H1 (cell line): ENCODE measurements at places on chromosomes 2 and 18. TPM values are rescaled to one million over a fixed set of nuclear protein-coding genes. Genes with fewer than 3 reads are reported as not detected.

GRCh38 chr2:165623783-165624469 is 154.4 kb downstream of the CSRNP3 start:
- DNase-seq, result no peak

GRCh38 chr2:70967189-70967588 is 11.2 kb upstream of the ANKRD53 start:
- peak; percentile 13 for DNase-seq

GRCh38 chr2:211944572-211944971 is 594.0 kb downstream of the ERBB4 start:
- DNase-seq, result peak; percentile 46

DNA sequence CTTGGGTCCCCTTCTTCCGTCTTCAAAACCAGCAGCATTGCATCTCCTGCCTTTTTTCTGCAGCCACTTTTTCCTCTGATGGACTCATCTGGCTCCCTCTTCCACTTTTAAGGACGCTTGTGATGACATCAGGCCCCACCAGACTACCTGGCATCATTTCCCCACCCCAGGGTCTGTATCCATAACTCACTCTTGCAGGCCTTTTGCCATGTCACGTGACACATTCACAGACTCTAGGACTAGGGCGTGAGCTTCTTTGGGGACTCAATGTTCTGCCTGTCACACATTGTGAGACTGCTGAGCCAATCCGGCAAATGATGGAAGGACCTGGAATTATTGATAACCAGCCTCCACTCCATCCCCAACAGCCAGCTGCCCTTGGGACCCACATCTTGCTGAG is 23.6 kb downstream of the NPPC start:
- no peak for DNase-seq

GRCh38 chr18:56542476-56542875 is 95.9 kb downstream of the TXNL1 start:
- no peak for DNase-seq

- no peak for DNase-seq
Measured at GRCh38 chr2:238459081-238459629, 32.4 kb downstream of the ASB1 start.

GRCh38 chr2:151260573-151261230 is 961 bp downstream of the RBM43 start:
- no peak for DNase-seq

DNA sequence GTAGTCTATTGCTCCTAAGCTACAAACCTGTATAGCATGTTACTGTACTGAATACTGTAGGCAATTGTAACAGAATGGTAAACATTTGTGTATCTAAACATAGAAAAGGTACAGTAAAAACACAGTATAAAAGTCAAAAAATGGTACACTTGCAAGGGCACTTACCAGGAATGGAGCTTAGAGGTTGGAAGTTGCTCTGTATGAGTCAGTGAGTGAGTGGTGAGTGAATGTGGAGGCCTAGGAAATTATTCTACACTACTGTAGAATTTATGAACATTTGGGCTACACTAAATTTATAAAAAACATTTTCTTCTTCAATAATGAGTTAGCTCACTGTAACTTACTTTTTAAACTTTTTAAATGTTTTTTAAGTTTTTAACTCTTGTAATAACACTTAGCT is 19.0 kb downstream of the NABP1 start:
- no peak for DNase-seq

Gene FAM237A
- total RNA-seq, result not detected in 2 replicates

Gene KATNAL2
- 8.8 and 15.2 TPM in 2 replicates for total RNA-seq
